ENCODE measurements at places on chromosomes 12 and 14.

- DNase-seq = peak; percentile 50
Measured at GRCh38 chr14:49858383-49858782, 5.8 kb upstream of the NEMF start.

- DNase-seq = no peak
Measured at GRCh38 chr14:68779761-68780323, 13.0 kb downstream of the ZFP36L1 start.

DNA sequence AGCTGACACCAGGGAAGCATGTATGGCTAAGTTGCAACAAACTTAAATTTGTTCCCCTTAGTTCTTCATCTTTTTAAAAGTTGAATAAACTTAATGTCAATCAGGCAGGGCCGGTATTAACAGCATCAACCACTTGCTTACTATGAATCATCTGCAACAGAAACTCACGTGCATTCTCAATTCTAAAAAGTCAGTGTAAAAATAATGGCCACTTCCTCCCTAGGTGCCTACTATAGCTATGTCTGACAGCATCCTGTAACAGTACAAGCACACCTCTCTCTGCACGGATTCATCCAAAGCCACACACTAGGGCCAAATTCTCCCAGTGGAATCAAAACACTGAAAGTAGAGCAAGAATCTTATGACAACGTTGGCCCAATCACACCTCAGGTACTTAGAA is 48.6 kb downstream of the PPP1R36 start:
- DNase-seq = no peak

DNA sequence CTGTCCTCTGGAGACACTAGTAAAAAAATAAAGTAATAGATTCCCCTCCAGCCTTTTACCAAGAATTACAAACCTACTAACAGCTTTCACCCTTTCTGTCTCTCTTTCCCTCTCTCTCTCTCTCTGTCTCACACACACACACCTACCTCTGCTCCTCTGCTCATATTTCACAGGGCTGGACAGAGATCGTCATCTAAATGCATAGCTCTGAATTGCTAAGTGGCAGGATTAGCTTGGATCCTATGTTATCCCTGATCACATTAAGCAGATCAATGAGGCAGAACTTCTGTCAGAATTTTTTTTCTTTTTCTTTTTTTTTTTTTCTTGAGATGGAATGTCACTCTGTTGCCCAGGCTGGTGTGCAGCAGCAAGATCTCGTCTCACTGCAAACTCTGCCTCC is 22.9 kb downstream of the VCPKMT start:
- DNase-seq = no peak

DNA sequence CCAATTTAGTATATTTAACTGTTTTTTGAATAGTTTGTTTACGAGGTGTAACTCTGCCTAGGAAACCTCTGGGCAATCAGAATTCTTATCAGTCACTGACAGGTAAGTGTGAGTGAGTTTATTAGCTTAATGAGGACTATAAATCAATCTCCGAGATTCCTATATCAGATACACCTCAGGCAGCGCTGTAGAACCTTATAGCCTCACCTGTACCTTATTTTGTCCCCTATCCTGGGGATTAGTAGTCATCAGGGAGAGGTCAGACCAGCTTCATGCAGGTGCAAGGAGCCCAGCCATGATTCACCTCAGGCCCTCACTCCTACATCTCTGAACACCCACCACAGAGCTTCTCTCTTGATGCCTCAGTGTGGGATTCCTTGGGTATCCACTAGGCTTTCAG is 256.0 kb downstream of the KTN1 start:
- DNase-seq = no peak

- peak; percentile 48 for DNase-seq
Measured at GRCh38 chr12:11621797-11622423, 27.6 kb upstream of the ETV6 start.

DNA sequence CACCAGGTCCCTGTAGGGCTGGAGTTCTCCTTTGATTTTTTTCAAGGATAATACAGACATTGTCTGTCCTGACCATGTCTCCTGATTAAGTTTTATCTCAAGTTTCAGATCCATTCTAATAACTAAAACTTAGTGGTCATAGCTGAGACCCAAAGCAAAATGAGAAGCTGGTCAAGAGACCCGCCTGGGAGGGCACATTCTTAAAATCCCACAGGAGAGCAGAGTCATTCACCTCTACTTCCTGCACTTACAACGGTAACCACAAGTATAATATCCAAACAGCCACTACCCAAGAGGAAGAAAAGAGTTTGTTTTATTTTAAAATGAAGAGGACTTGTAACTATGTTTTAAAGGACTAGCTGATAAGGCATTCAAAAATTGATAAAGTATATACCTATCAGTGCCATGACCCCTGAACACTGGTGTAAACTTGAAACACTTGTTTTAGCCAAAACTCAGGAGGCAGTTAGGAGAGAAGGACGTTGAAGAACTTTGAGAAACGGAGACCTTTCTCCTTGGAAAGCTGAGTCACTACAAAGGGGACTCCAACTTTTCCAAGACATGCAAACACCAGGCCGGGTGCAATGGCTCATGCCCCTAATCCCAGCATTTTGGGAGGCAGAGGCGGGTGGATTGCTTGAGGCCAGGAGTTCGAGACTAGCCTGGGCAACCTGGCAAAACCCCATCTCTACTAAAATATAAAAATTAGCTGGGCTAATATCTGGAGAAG is 478.2 kb downstream of the GLT1D1 start:
- no peak for DNase-seq

- DNase-seq = no peak
Measured at GRCh38 chr12:19573866-19574265, 134.6 kb downstream of the AEBP2 start.

DNA sequence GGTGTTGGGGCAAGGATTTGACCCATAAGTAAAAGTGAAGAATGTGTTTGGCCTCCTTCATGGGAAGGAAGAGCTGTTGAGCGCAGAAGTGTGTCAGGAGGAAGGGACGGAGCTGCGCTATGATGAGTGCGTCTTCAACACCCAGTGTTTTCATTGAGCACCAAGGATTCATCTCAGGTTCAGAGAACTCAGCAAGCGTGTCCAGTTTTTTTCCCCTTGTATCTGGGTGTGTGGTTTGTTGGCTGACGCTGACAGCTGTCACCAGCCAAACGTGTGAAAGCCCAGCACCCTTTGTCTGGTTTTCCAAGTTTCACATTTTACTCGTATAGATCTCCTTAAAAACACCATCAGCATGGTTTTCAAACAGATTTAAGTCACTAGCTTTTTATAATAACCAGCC is 12.3 kb downstream of the EP400 start:
- DNase-seq = no peak

DNA sequence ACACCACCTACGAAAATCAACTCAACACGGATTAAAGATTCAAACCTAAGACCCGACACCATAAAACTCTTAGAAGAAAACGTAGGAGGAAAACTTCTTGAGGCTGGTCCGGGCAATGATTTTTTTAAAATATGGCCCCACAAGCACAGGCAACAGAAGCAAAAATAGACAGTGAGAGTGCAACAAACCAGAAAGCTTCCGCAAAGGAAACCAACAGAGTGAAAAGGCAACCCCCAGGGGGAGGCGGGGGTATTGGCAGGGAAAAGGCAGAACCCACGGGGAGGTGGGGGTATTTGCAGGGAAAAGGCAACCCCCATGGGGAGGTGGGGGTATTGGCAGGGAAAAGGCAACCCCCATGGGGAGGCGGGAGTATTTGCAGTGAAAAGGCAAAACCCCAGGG is 20.5 kb upstream of the FBRSL1 start:
- DNase-seq = peak; percentile 84

DNA sequence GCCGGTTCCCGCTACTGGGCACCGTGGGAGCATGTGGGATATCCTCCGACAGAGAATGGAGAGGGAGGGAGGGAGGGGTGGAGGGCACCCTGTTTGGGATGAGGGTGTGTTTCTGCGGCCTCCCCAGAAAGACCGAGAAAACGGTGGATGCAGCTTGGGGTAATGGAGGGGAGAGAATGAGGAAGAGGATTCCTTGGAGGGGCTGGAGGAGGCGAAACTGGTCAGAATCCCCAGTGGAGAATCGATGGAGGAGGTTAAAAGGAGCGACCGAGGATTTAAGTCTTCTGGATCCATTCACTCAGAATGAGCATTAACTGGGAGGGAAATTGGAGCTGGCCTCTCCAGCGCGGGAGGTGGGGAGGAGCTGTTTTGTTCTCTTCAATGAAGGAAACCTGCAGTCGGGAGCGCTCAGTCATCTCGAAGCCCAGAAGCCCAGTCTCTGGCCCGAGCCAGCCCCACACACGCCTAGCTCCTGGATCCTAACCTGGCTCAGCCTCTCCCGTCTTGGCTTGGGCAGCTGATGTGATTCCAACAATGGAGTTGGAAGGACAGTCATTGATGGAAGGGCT is 581 bp downstream of the ARG2 start:
- no peak for DNase-seq

DNA sequence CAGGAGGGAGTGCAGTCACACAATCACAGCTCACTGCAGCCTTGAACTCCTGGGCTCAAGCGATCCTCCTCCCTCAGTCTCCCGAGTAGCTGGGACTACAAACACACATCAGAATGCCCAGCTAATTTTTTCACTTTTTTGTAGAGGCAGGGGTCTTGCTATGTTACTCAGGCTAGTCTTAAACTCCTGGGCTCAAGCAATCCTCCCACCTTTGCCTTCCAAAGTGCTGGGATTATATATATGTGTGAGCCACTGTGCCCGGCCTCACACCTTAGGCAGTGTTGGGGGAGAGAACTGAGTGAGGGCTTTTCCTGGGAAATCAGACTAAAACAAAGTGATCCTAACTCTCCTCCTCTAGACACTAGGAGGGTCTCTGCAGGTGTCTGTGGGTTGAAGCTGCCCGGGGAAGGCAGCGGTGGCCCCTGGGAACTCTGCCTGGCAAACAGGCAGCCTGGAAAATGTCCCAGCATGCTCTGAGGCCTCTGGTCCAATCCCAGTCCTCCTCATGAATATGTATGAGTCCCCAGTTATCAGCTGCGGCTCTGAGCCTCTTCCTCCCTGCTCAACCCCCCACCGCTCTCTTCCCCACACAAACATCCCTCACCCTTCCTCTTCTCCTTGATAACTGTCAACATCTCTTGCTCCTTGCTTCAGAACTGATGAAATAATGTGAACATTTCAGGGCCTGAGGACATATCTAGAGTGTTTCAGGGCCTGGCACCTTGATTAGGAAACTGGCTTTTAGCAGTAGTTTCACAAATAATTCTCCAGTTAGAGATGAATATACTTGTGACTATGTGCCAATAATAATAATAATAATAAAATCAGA is 7.9 kb upstream of the NAA25 start:
- DNase-seq = peak; percentile 94

DNA sequence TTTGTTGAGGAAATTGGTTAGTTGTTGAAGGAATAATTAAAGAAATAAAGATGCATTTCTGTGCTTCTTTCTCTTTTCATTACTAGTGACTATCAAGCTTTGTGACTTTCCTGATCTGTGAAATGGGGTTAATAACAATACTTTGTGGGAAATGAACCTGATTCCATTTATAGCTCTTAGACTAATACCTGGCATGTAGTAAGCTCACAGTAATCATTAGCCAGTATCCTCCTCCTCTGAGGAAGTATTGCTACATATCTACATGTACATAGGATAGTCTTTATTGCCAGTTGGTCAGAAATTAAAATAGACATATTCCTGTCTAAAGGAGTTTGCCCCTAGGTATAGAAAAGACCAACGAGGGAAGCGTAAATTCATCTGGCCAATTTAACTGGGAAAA is 1.8 kb upstream of the CCDC198 start:
- no peak for DNase-seq

DNA sequence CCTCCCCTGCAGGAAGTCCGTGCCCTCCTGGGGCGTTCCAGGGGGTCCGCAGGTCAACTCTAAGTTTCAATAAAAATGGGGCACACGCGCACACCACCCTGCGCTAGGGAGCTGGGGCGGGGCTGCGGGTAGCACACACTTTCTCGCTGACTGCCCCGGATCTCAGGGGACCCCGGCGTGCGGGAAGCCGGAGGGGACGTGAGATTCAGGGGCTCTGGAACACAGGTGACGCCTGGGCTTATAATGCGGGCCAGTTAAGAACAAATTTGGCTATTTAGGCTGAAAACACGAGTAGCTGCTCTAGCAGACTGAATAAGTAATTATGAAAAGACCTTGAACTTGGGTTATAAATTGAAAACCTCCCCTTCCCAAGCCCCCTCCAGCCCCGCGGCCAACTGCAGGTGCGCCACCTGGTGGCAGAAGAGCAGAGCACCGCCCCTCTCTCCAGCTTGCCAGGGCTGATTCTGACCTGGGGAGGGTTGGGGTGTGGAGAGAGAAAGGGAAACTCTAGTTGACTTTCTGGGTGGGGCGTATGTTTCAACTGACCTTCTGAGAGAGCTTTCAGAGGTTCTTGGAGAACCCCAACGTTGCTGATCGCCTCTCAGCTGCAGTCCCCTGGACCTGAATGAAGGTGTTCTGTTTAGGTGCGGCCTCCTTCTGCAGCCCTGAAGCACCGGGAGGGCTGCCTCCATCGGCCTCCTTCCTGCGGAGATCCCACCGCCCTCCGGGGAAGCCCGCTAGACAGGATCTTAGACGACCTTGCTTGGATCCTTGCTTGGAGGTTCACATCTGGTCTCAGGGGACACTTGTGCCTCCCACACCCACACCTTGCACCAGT is 118.4 kb upstream of the EVL start:
- peak; percentile 55 for DNase-seq

GRCh38 chr14:61602733-61603077 is 92.6 kb upstream of the HIF1A start:
- DNase-seq = peak; percentile 42

GRCh38 chr12:118641249-118641648 is 264.9 kb downstream of the SUDS3 start:
- no peak for DNase-seq

GRCh38 chr12:13200841-13201240 is 4.3 kb downstream of the EMP1 start:
- no peak for DNase-seq

DNA sequence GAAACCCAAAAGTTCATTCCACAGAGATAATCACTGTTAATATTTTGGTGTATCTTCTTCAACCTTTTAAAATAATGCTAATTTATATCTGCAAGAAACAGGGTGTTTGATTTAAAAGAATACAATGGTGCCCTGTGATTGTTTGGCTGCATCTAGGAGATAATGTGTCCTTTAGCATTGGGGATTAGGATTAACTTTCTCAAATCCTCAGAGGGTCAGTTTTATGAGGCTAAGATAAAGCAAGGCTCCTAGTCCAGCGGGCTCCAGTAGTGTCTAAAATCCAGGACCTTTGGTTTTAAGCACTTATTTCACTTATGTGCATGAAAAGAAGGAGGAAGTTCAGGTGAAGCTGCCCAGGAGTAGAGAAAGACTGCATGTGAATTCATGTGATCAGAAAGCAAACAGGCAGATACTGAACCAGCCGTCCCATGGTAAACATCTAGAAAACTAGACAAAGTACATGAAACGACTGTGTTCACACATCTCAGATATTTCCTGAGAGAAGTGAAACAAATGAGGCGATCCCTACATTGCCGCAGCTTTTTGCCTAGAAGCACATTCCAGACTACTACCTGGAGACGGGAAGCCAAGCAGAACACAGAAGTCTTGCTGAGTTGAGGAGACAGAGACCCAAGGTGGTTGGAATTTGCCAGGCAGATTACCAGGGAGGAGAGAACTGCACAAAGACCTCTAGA is 129.1 kb upstream of the MAX start:
- DNase-seq = no peak

Data from NB4 (cell line).